ENCODE measurements at places on chromosomes 1 and 21.

- no peak for DNase-seq
These were observed 60.5 kb upstream of the SIPA1L2 start for GRCh38 chr1:232690285-232690935.

DNA sequence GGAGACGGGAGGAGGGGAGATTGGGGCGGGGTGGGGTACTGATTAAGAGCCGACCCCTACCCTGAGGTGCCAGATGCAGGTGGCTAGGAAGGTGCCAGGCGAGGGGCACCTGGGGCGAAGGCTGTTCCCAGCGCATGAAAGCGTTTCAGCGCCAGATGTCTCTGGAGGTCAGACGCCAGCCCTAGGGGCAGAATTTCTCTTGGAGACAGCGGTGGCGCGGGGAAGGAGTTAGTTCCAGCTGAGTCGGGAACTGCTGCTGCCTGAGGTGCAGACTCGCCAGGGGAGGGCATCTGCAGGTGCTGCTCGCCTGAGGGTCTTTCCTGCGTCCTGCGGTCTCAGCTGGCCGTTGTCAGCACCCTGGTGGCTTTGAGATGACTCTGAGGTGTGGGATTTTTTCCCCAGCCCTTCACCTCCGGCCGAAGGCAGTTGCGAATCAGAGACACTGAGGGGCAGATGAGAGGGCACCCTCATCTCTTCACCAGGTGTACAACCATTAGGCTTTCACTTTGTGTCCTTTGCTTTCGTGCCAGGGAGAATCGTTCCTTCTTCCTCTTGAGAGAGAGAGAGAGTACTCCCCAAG is 539 bp downstream of the CGN start:
- peak; percentile 7 for DNase-seq

- no peak for DNase-seq
These were observed 105.4 kb upstream of the LBR start for GRCh38 chr1:225533238-225533637.

- DNase-seq = no peak
These were observed 40.7 kb downstream of the ARHGEF10L start for GRCh38 chr1:17579951-17580939.

DNA sequence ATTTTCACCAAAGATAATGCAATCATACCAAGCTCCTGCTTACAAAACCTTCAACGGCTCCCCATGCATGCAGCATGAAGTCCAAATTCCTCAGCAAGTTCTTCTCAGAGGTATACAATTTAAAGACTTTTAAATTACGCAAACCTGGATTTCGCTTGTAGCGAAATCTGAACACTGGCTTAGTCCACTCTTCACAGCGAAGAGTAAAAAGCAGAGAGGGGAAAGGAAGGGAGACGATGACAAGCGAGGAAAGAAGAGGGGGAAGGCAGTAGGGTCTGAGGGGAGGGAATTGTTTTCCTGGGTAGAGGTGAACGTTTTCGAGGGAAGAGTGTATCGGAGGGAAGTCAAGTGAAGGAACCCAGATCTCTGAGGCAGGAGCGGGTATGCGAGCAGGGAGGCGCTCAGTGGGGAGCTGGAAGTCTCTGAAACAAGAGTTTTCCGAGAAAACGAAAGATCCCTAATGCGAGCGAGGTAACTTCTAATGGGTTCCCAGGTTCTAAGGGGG is 790 bp downstream of the TESK2 start:
- DNase-seq = no peak

- DNase-seq = no peak
These were observed 54.6 kb upstream of the SAMSN1 start for GRCh38 chr21:14600569-14601297.

GRCh38 chr1:4836574-4836973 is 182.2 kb downstream of the AJAP1 start:
- DNase-seq = no peak

DNA sequence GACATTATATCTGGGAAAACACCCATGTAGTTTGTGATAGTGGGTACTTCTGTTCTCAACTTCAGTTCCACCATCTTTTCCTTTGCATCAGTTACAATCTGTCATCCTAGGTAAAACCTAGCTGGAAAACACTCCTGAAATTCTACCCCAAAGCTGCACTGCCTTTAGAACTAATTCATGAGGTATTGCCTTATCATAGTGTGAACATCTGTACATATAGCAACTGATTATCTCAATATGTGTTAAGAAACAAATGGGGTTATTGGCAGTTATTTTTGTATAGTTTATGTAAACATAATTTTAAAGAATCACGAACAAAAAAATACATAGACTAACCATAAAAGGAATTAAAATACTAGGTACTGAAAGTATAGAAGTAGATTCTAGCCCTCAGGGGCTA is 6.4 kb upstream of the NEK7 start:
- no peak for DNase-seq

- DNase-seq = no peak
These were observed 17.0 kb upstream of the ALDH4A1 start for GRCh38 chr1:18919197-18919905.

DNA sequence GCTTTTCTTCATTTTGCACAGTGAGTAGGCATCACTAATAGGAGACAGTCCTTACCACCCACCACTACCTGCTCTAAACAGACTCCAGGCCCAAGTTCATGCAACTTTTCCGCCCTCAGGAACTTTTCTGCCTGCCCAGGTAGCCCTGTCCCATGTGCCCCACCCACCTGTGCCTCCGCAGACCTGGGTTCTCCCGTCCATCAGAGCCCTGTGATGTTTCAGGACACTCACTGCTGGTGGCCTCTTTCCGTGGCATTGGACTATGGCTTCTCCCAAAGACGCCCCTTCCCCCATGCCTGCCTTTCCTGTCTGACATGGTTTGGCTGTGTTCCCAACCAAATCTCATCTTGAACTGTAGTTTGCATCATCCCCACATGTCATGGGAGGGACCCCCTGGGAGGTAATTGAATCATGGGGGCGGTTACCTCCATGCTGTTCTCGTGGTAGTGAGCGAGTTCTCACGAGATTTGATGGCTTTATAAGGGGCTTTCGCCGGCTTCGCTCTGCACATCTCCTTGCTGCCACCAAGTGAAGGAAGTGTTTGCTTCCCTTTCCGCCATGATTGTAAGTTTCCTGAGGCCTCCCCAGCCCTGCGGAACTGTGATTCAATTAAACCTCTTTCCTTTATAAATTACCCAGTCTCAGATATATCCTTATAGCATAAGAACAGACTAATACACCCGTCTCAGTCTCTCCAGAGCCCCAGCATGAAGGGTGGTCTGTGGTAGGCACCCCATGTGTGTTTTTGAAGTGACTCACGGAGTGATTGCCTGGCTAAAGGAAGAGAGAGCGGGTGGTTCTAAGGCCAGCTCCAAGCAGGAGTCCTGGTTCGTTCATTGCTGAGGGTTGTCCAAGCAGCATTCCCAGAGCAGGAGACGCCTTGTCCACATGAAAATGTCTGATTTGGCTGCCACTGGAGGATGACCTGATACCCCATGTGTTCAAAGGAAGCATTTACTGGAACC is 86.0 kb upstream of the ZBTB40 start:
- no peak for DNase-seq

- no peak for DNase-seq
These were observed 32.4 kb downstream of the KANK4 start for GRCh38 chr1:62286786-62287224.

GRCh38 chr1:84538599-84538998 is 32.2 kb upstream of the GNG5 start:
- no peak for DNase-seq

GRCh38 chr1:167499664-167500101 is 18.6 kb downstream of the CD247 start:
- DNase-seq = no peak

- DNase-seq = no peak
These were observed 276.9 kb downstream of the PTBP2 start for GRCh38 chr1:96998466-96998865.

- DNase-seq = no peak
These were observed 50.8 kb upstream of the POU3F1 start for GRCh38 chr1:38097284-38097898.

- DNase-seq = no peak
These were observed 14.4 kb downstream of the MEGF6 start for GRCh38 chr1:3596663-3597598.

DNA sequence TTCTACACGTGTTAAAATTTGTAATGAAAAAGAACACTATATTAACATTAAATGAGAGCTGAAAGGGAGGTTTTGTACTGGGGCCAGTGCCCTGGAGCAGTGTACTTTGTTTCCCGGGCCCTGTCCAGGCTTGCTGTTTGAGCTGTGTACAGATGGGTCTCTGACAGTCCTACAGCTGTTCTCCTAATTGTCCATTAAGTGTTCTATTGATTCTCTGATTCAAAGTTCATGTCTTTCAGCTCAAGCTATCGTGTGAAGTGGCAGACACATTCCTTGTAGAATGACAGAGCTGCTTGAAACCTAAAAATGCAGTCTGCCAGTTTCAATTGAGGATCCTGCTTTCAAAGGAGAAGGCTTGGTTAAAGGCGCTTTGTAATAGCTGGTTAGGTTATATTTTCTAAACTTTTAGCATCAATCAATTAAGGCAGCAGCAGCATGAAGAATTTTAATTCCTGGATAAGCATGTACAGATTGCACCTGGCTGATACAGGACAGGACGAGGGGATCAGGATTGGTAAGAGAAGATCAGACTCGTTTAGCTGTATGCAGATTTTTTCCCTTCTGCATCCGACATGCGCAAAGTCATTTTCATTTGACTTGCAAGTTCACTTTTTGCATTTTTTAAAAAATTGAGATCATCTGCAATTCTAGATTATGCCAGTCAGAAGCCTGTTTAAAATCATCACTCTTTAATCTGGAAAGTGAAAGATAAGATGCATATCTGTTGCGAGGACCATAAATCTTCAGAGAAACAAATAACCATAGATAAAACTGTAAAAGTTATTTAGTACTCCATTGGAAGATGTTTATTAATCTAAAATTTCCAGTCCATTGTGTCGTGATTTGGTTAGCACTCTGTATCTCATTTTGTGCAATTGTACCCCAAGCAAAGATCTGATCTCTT is 98.5 kb downstream of the ATG4C start:
- no peak for DNase-seq

GRCh38 chr1:215147024-215147423 is 64.5 kb downstream of the KCNK2 start:
- no peak for DNase-seq

GRCh38 chr1:247840818-247841217 is 878 bp downstream of the OR11L1 start:
- no peak for DNase-seq

GRCh38 chr1:48077795-48078222 is 80.6 kb upstream of the TRABD2B start:
- DNase-seq = no peak

- DNase-seq = no peak
These were observed 615 bp downstream of the GPR161 start for GRCh38 chr1:168135921-168136708.

DNA sequence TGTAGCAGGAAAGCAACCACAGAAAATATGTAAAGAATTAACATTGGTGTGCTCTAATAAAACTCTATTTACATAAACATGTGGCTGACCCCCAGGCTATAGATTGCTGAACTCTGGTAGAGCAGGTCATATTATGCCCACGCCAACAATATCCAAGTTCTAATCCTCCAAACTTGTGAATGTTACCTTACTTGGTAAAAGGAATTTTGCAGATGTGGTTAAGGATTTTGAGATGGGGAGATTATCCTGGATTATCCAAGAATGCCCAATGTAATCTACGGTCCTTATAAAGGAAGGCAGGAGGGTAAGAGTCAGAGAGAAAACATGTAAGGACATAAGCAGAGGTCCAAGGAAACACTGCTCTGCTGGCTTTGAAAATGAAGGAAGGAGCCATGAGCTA is 201.0 kb downstream of the USH2A start:
- DNase-seq = no peak

- no peak for DNase-seq
These were observed 29.3 kb downstream of the BATF3 start for GRCh38 chr1:212670301-212670700.

DNA sequence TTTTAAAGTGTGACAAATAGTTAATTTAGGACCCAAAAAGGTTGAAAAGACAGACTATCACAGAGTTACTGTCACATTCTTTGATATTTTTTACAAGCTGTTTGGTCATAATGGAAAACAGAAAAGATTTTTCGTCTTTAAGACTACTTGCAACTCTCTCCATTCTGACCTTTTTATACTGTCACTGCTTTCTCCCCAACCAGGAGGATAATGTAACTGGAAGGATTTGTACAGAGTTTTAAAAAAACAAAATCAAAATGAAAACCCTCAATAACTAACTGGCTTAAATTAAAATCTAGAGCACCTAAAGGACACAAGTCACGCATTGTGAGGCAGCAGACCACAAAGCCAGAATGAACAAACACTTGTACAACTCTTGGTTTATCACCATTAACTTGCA is 257.7 kb downstream of the FAF1 start:
- DNase-seq = no peak

DNA sequence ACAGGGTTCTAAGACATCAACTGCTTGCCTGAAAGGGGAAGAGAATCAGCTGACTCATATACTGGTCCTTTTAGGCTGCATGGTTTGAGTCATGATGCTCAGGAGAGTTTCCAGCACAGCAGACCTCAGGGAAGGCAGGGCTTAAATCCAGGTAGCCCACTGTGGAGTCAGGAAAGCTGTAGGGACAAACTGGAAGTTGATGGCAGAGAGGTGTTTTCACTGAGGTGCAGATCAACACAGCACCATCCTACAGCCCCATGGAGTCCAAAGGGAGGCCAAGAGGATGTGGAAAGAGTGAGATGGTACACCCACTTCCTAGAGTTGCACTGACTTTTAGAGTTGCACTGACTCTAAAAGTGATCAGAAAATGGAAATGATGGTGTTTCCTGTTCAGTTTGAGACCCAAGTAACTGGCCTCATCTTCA is 252.4 kb upstream of the DUSP10 start:
- DNase-seq = no peak

GRCh38 chr1:10074059-10074851 is 41.5 kb downstream of the UBE4B start:
- peak; percentile 31 for DNase-seq

DNA sequence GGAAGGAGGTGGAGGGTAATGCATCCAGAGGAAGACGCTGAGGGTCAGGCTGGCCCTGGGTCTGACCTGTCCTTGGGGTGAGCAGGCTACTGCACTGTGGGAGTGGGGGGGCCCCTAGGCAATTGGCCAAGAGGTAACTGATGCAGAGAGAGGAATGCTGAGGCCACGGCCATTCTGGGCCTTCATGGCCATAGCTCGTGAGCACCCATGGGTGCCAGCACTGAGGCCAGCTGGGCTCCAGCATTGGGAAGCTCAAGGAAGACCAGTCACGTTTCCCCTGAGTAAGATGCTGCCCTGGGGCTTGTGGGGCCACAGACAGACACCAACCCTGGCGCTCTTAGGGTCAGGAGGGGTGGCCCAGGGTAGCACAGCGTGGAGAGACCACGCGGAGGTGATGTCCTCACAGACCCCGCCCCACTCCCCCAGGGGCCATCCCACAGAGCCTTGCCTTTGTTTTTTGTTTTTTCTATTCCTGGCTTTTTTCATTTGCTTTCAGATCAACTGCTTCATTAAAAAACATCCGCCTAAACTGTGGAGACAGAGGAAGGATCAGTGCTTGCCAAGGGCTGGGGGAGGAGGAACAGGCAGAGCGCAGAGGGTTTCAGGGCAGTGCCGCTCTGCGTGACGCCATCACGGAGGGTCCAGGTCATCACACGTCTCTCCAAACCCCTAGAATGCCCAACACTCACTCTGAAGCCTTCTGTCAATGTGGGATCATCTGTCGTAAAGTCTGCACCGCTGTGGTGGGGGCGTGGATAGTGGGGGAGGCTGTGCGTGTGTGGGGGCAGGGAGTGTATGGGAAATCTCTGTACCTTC is 61.1 kb downstream of the SIK1 start:
- no peak for DNase-seq

- DNase-seq = no peak
These were observed 47.1 kb upstream of the INSL5 start for GRCh38 chr1:66848193-66848592.

GRCh38 chr1:41874903-41875411 is 43.8 kb downstream of the HIVEP3 start:
- no peak for DNase-seq

GRCh38 chr1:211247921-211248320 is 11.2 kb upstream of the RCOR3 start:
- no peak for DNase-seq
